Activated CD4-positive, CD25-positive, alpha-beta regulatory T cell (primary cell): ENCODE measurements at places on chromosomes 13 and 19.
A peak's percentile ranks its signal among the peaks of the same experiment; 100 is the strongest.

DNA sequence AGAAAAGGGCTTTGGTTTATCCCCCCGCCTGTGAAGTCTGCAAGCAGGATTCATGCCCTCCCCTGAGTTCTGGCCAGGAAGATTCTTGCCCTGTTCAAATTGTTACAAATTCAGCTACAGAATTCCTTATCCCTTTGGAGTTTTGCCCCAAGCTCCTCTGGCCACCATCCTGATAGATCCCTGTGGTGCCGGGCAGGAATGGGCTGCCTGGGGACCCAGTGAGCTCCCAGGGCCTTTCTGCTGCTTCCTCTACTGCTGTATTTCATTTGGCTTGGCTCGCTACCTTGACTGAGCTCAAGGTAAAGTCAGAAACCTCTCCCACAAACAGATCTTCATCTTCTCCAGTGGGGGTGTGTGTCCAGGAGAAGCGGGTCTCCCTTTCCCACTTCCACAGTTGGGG lies 194.6 kb upstream of the NBEA start:
- no peak for DNase-seq

- DNase-seq = no peak
Measured at GRCh38 chr13:33092073-33092987, 76.1 kb downstream of the KL start.

- DNase-seq = no peak
Measured at GRCh38 chr19:4794971-4795370, 3.4 kb downstream of the FEM1A start.

DNA sequence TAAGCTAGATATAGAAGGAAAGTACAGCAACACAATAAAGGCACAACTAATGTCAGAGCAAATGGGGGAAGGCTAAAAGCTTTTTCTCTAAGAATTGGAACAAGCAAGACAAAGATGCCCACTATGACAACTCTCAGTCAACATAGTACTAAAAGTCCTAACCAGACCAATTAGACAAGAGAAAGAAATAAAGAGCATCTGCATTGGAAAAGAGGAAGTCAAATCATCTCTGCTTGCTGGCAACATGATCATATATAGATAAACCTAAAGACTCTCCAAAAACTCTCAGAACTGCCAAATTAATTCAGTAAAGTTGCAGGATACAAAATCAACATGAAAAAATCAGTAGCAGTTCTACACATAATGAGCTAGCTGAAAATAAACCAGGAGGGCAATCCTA lies 542.0 kb downstream of the DIAPH3 start:
- DNase-seq = no peak

- peak; percentile 40 for DNase-seq
Measured at GRCh38 chr19:48325265-48325910, at the start of gene EMP3. EMP3 (plus strand) TSS chr19:48325552; CDS start chr19:48326845, 1,293 bp downstream.

GRCh38 chr19:44232867-44233266 lies 20.5 kb downstream of the ZNF227 start:
- DNase-seq = no peak

DNA sequence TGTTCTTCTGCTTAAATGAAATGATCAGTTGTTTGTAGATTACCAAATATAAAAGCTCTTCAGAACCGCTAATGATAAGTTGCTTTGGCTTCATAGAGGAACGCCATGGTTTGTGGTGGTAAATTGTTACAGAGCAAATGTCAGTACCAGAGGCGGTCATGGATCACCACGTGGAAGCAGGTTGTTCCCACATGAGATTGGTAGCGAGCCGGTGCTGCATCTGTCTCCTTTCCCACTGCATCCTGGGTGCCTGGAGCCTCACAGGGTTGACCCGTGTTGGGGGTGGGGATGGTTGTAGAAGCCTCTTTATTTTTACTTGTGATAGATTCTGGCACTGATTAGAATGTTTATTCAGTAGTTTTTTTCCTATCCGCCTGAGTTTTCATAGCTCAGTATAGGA lies 14.7 kb downstream of the GARRE1 start:
- no peak for DNase-seq

GRCh38 chr19:17915940-17916593 lies 16.7 kb upstream of the CCDC124 start:
- no peak for DNase-seq

DNA sequence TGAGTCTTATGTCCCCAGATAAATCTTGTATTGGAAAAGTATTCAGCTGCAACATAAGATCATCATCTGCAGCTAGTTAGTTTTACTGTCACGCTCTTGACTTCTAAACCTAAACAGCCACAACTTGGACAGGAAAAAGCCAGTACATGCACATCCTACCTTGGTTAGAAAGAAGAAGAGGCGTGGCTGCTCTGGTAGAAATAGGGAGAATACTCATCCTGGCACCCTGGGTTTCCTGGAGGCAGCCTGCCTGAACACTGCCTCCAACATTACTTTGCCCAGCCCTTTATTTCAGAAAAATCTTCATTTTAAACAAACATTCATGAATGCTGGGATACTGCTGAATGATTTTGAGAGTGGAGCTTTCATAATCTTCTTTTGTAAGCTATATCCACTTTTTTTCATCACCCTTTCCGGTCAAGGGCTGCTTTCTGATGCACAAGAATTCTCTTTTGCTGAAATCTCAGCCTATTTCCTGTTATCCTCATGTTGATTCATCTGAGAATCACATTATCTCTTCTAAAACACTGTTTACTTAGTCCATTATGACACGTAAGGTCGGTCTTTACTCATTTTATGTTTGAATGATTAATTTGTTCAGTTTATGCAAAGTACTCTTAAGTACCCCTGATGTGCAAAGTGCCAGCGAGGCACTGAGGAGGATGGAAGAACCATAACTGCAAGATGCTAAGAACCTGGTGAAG lies 55.2 kb downstream of the STARD13 start:
- no peak for DNase-seq

GRCh38 chr13:97125810-97126738 lies 96.1 kb upstream of the MBNL2 start:
- DNase-seq = no peak

DNA sequence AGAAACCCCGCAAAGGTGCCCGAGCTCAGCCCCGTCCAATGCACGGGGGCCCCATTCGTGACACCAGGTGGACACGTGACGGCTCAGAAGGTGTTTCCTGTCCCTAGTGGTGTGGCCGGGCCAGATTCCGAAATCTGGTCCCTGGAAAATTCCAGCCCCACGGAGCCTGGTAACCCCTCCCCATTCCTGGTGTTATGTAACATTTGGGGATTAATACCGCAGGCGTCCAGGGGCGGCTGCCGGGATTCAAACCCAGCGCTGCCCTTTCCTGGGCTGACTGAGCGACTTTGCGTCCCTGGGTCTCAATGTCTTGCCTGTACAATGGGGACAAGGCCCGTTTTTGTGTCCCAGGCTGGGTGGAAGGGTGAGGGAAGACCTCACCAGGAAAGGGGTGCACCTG lies 1.0 kb upstream of the PLK5 start:
- no peak for DNase-seq

DNA sequence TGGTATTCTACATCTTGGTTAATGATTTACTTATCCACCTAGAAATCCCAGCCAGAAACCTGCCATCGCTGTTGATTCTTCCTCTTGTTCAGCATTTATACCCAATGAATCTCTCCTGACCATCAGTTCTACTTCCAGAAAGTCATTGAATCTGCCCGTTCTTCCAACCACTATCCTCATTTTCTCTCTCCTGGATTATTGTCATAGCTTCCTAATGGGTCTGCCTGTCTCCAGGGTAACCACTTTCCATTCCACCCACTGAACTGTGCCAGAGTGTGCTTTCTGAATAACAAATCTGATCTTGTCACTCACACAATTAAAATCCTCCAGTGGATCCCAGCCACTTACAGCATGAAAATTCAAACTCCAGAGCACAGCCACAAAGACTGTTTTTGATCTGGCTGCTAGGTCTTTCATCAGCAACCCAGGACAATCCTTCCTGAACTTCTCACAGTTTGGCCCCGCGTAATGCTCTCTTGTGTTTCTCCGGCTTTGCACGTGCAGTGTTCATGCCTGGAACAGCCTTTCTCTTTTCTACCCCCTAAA lies 330.6 kb downstream of the SPRY2 start:
- no peak for DNase-seq

- DNase-seq = no peak
Measured at GRCh38 chr19:459724-460511, 915 bp downstream of the SHC2 start.

DNA sequence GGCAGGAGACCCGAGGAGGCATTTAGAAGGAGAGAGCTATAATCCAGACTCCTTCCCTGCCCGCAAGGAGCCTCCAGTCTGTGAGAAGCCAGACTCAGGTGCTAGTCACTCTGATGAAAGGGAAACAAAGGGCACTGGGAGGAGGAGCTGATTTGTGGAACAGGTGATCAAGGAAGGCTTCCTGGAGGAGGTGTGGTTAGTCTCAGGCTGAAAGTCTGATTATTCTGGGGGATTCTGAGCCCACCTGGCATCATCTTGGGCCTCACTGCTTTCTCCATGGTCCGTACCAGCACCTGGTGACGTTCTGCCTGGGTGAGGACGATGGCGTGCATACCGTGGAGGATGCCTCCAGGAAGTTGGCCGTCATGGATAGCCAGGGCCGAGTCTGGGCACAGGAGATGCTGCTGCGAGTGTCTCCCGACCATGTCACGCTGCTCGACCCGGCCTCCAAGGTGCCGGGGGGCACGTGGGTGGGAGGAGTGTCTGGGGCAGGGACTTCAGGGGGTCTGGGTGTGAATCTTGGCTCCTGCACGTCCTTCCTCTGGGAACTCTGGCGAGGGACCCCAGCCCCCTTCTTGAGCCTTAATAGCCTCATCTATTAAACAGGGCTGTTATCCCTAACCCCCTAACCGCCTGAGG lies 3.9 kb downstream of the EPS8L1 start:
- no peak for DNase-seq

- no peak for DNase-seq
Measured at GRCh38 chr13:32851083-32852069, 164.8 kb upstream of the KL start.

DNA sequence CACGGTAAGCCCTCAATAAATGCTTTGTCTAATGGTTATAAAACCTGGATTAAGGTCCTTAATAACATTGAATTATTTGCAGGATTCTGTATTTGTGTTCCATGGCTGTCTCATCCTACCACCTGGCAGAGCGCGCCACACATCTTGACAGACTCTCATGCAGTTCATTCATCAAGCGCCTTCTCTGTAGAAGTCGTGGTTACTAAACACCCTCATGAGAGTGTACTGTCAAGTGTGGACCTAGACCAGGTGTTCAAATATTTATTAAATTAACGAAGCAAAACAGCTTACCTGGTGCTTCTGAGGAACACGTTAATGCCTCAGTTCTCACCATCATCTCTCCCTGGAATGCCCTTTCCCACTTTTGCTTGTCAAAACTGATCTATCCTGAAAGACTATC lies 13.1 kb upstream of the FBXL3 start:
- DNase-seq = no peak

GRCh38 chr19:56748378-56748777 lies 76.8 kb upstream of the ZNF835 start:
- no peak for DNase-seq

DNA sequence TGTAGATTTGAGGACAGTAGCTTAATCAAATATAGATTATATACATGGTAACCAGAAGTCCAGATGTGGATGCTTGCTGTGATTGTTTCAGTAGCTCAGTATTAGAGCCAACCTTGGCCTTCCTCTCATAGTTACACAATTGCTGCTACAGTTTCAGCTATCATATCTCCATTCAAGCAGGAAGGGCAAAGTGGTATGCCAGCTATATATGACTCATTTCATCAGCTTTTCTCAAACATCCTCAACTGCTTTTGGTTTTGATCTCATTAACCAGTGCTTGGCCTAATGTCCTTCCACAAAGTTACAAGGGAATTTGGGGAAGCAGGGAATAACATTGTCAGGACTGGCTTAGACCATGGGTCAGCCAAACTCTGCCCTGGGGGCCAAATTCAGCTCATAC lies 73.0 kb upstream of the MAB21L1 start:
- DNase-seq = no peak

DNA sequence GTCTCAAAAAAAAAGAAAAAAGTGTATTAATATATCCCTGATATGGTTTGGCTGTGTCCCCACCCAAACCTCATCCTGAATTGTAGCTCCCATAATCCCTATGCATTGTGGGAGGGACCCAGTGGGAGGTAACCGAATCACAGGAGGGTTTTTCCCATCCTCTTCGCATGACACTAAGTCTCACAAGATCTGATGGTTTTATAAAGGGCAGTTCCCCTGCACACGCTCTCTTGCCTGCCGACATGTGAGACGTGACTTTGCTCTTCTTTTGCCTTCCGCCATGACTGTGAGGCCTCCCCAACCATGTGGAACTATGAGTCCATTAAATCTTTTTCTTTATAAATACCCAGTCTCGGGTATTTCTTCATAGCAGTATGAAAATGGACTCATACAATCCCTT lies 17.7 kb downstream of the STK24 start:
- DNase-seq = no peak

GRCh38 chr19:28687296-28687695 lies 525.7 kb downstream of the UQCRFS1 start:
- no peak for DNase-seq

DNA sequence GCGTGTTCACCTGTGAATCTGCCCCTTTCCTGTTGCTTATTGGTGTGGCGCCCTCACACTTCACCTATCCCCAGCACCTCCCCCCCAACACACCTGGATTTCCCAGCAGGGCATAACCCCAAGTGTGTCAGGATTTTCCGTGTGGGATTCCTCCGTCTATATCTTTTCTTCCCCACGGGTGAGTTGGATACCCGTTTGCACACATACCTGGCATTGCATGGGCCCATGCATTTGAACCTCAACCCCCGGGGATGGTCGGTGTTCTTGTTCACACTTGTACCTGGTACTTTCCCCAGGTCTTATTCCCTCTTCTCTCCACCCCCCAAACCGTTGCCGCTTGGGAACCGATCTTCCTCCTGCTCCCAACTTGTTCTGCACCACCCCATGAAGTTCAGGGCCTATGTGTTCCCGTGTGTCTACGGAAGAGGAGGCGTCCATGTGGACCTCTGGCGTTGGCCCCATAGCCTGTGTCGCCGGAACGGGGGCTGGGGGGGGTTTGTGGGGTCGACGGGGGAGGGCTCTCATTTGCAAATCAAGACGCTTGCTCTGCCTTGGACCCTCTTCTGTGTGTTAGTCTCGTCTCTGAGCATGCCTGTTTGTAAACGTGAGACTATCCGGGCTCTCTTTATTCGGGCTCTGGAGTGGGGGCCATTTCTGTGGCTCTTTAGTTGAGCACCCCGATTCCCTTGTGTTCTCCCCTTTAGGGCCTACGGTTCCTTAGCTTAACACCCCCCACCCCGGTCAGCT lies 1.7 kb downstream of the PRR12 start:
- no peak for DNase-seq

DNA sequence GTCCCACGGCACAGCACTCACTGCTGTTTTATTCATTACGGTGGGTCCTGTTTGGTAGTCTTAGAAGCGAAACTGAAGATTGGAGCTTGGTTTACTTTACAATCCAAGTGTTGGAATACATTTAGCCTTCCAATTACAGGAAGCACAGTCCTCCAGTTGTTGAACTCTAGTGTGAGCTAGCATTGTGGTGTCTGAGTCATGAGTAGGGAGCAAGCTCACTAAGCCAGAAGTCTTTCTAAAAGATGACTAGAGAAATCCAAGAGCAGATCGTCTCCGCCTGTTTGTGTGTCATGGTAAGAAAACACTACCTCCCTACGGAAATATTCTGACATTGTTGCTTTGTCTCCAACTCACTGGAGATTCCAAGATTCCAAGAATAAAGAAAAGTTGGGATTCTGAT lies 10.1 kb upstream of the SHISA2 start:
- no peak for DNase-seq

- no peak for DNase-seq
Measured at GRCh38 chr19:52200044-52200443, 10.2 kb downstream of the PPP2R1A start.
